ENCODE measurements at places on chromosomes 2 and 18. TPM values are rescaled to one million over a fixed set of nuclear protein-coding genes. Genes with fewer than 3 reads are reported as not detected.

DNA sequence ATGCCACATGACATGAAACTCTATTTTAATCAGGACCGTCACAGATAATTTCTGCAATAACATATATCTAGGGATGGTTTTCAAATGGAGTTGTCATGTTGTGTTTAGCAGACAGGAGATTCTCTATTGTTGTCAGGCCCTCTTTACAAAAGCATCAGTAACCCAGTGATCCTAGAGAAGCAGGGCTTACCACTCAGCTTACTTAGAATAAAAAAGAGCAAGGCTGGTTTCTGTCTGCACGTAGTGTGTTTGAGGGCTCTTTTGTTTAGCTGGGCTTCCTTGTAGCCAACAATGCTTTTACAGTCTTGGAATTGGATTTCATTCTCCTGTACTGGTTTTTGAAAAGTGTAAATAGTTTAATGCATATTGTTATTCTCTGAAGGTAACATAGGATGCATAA is 210.5 kb upstream of the NRP2 start:
- no peak for DNase-seq

- no peak for DNase-seq
Measured at GRCh38 chr2:208552943-208553342, 146.4 kb downstream of the PTH2R start.

GRCh38 chr18:36543030-36543429 is 245.5 kb downstream of the FHOD3 start:
- DNase-seq: no peak

DNA sequence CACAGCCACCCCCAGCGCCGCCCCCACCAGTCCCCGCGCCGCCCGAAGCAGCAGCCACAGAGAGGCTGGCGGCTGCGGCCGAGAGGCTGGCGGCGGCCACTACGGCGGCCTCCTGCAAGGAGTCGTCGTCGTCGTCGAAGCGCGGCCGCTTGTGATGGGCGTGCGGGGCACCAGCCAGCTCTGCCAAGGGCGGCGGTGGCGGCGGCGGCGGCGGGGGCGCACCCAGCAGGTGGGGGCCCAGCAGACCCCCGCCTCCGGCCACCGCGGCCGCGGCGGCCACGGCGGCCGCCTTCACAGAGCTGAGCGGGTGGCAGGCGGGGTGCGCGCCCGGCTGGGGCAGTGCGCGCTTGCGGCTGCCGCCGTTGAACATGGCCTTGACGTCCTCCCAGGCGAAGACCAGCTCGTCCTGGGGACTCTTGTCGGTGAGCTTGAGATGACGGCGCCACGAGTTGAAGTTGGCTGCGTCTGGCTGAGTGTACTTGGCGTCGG is 3.3 kb downstream of the SKOR2 start:
- no peak for DNase-seq

DNA sequence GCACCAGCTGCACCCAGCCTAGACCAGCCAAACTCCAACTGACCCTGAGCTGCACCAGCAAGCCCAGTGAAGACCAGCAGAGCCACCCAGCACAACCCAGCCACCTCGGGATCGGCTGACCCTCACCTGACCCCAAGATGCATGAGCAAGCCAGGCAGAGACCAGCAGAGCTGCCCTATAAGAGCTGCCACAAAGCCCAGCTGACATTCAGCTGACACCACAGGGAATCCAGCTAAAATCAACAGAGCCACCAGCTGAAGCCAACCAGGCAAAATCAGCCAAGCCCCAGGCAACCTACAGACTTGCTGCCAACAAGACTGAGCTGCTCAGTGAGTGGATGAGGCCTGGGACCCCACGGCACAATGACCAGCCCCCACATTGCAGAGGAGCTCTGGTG is 54.6 kb downstream of the CYP27C1 start:
- DNase-seq: no peak

GRCh38 chr2:26184555-26185303 is 11.8 kb downstream of the GAREM2 start:
- DNase-seq: peak; percentile 90

GRCh38 chr2:206218796-206219499 is 55.5 kb upstream of the ZDBF2 start:
- DNase-seq: no peak

PTH2R gene
- total RNA-seq: not detected

DNA sequence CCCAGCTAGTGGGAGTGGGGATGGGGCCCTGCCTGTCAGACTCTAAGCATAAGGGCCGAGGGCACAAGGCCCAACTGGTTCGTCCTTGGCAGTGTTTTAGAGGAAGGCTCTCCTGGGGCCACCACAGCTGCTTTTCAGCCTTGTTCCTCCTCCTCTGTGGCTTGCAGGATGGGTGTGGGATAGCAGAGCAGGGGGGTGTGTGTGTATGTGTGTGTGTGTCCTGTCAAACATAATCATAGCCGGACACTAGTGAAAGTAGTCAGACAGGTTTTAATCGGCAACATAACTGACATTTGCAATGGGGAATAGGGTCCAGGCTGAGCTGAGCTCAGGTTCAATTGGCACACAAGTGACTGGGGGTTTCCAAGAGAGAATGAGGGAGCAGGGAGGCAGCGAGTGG is 114.2 kb downstream of the SEPTIN10 start:
- no peak for DNase-seq

CYS1 gene
- 1.1 TPM for total RNA-seq

PDCD1 gene
- 2.4 TPM for total RNA-seq

DNA sequence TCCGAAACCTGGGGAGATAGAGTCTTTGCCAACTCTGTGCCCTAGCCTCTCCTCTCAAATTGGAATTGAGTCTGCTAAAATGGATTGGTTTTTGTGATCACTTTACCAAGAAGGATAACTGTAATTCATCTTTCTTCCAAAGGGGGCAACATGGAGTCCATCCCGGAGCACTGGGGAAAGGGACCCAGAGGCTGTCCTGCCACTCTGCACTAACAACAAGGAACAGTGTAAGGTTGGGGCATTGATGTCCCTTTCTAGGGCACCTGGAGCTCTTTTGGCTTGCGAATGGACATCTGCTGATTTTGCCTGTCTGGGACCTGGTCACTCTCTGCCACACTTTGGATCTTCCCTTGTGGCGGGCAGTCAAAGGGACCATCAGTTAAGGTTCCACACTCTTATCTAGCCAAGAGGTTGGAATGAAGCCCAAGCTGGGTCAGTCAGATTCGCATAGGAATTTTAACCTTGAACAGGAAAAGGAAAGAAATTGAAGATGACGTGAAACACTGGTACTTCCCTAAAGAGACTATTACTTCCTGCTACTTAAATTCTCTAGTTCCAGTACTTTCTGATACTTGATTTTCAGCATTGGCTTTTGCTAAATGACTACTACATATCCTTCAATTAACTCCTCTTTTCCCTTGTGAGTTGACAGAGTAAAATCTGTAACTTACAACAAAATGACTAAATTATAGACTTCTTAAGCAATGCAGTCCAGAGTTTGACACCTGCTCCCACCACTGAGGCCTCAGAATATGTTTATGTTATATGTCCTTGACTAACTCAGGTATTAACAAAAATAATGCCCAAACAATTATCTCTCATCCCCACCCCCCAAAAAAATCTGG is 64.7 kb upstream of the KLF7 start:
- DNase-seq: no peak

DAPL1 gene
- total RNA-seq: not detected

DNA sequence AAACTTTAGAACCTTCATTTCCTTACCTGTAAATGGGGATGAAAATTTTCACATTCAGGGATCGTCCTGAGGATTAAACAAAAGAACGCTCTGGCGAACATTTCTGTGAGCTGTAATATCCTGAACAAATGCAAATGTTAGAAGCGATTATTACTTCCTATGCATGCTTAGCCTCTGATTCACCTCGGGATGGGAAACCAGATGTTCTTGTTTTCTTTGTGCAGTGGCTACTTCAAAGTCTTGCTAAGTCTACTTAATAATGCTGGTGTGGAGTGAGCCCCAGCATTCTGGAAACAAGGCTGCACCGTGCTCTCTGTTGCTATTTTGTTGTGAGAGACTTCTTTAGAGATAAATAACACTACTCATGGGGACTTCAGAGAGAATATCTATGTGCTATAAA is 119.1 kb upstream of the PELI1 start:
- no peak for DNase-seq

GRCh38 chr2:53033411-53033810 is 734.2 kb upstream of the CHAC2 start:
- no peak for DNase-seq

GRCh38 chr2:64115808-64116598 is 28.2 kb downstream of the PELI1 start:
- DNase-seq: no peak

DNA sequence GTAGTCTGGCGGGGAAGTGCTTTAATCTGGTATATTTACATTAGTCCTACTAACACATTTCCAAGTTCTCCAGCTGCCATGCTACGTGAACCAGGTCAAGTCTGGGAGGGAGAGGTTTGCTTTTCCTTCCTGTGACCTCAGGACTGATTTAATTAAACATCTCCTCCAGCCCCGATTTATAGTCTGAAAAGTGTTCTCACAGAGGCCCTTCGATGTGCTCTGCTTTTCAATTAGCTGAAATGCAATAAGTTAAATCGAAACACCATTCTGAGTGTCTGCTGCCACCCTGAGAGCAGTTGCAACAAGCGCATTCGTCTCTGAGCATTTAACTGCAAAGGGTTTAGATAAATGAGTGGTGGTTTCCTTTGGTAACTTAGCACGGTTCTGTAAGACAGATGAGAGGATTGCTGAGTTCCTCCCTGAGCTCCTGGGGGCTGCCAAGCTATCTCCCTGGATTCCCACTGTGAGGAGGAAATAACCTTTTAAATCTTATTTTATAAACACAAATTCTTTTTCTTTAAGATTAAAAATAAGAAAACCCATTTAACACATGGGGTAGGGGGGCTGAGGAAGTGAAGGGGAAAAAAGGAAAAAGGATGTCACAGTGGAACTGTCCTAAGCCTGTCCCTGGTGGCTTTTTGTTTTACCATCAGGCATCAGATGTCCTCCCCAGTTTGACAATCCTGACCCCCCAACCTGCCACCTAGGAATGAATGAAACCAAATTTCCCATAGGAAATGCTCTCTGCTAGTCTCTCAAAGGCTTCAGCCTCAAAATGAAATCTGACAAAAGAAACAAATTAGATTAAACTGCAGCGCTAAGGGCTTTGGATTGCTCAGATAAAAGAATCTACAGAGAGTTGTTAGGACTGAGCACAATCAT is 56.5 kb upstream of the CREB1 start:
- DNase-seq: peak; percentile 67

GRCh38 chr2:196434217-196434616 is 205.3 kb upstream of the CCDC150 start:
- no peak for DNase-seq

PLGLB2 gene
- total RNA-seq: 0.39 TPM

COA5 gene
- 21.8 TPM for total RNA-seq

- DNase-seq: no peak
Measured at GRCh38 chr2:128779301-128780095, 460.8 kb upstream of the HS6ST1 start.

DNA sequence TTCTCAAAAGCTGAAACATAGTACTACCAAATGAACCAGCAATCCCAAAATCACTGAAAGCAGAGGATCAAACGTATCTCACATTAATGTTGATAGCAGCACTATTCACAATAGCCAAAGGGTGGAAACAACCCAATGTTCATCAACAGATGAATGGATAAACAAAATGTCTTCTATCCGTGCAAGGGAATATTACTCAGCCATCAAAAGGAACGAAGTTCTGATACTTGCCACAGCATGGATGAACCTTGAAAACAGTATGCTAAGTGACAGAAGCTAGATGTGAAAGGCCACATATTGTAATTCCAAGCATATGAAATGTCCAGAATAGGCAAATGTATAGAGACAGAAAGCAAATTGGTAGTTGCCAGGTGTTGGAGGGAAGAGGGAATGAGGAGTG is 57.0 kb upstream of the CHMP1B start:
- DNase-seq: no peak

Data from activated CD8-positive, alpha-beta T cell treated with anti-CD3 and anti-CD28 coated beads, Interleukin-2, amount 10 ng/mL, durations not matched to agents 7 days and 5 days (primary cell).